Ovary (tissue), 10 donors: ENCODE measurements at places on chromosomes 12 and 14.

GRCh38 chr12:48106681-48107613 is 1.1 kb upstream of the SENP1 start:
- DNase-seq, result no peak

GRCh38 chr12:121251838-121252237 is 41.9 kb downstream of the P2RX4 start:
- no peak for DNase-seq

- DNase-seq, result no peak
Observed at GRCh38 chr12:112839386-112839972, 47.9 kb downstream of the RPH3A start.

- DNase-seq, result no peak
Observed at GRCh38 chr12:50573271-50573670, 68.5 kb downstream of the DIP2B start.

GRCh38 chr12:44369998-44370397 is 506.1 kb downstream of the NELL2 start:
- DNase-seq, result no peak

DNA sequence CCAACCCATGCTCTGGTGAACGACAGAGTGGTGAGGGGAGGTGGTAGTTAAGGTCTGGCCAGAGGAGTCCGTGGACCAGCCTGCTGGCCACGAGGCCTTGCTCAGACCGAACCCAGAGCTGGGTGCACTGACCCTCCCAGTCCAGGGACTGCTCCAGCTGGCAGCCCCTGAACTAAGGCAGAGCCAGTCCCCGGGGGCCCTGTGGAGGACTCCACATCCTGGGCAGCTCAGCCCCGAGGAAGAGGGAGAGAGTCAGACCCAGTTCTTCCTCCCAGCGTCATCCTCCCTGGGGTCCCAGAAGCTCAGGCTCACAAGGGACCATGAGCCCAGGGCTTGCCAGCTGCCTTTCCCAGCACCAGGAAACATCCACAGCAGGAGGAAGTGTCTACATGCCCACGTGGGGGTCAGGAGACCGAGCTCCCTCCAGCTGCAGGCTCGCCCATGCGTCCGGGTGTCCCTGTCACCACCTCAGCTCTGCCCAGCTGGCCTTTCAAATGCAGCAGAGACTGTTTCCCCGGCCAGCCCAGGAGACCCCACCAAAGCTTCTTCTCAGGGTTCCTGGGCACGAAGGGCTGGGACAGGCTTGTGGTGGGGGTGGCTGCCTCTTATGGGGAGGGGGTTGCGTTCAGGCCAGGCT is 194.4 kb downstream of the KIF26A start:
- no peak for DNase-seq
